Nephron progenitor cell (in vitro differentiated cells): ENCODE measurements at places on chromosomes 7 and 10.

DNA sequence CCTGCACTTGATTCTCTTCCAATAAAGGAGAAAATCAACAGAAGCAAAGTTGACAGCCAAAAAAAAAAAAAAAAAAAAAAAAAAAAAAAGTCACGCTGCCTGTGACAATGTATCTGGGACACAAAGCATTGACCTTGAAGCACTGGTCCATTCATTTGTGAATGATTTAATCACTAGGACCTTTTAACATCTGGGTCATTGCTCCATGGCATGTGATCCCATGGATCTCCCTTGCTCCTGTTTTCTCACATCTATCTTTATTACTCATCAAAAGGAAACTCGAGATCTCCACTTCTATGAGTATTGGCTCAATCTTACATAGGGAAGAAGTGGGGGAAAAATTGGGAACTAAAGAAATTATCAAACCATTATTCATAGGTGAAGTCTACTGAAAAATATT lies 89.6 kb upstream of the SMIM30 start:
- H3K27me3 ChIP-seq: no peaks in the 10 kb centered on the region
- no peaks in the 10 kb centered on the region for H3K36me3 ChIP-seq
- no peak for DNase-seq
- H3K4me3 ChIP-seq: no peak overlapping the region
- H3K27ac ChIP-seq: no peak overlapping the region

- H3K4me3 ChIP-seq: no peak overlapping the region
- H3K36me3 ChIP-seq: no peaks in the 10 kb centered on the region
- H3K27ac ChIP-seq: no peak overlapping the region
- peaks cover 36% of the 10 kb centered on the region for H3K27me3 ChIP-seq
- no peak for DNase-seq
Observed at GRCh38 chr7:150848561-150849115, 3.7 kb upstream of the AOC1 start.

DNA sequence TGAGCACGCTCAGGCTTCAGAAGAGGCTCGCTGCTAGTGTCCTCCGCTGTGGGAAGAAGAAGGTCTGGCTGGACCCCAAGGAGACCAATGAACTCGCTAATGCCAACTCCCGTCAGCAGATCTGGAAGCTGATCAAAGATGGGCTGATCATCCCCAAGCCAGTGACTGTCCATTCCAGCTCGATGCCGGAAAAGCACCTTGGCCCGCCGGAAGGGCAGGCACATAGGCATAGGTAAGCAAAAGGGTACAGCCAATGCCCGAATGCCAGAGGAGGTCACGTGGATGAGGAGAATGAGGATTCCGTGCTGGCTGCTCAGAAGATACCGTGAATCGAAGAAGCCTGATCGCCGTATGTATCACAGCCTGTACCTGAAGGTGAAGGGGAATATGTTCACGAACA lies 5.7 kb upstream of the PPP2R2D start:
- H3K4me1 ChIP-seq: peaks cover 23% of the 10 kb centered on the region
- no peak overlapping the region for H3K4me3 ChIP-seq
- H3K27ac ChIP-seq: no peak overlapping the region

GRCh38 chr7:55565681-55566080 lies 6.6 kb downstream of the VOPP1 start:
- peaks cover 3% of the 10 kb centered on the region for H3K27me3 ChIP-seq
- peaks cover 31% of the 10 kb centered on the region for H3K36me3 ChIP-seq
- H3K27ac ChIP-seq: no peak overlapping the region
- H3K4me1 ChIP-seq: peaks cover 32% of the 10 kb centered on the region
- no peak overlapping the region for H3K4me3 ChIP-seq
- no peak for DNase-seq

GRCh38 chr10:62171791-62172190 lies 96.9 kb downstream of the RTKN2 start:
- no peak overlapping the region for H3K4me3 ChIP-seq
- H3K27ac ChIP-seq: no peak overlapping the region
- H3K4me1 ChIP-seq: peaks cover 5% of the 10 kb centered on the region
- peaks cover 16% of the 10 kb centered on the region for H3K36me3 ChIP-seq

GRCh38 chr10:14659626-14660196 lies 115.0 kb downstream of the FAM107B start:
- no peaks in the 10 kb centered on the region for H3K36me3 ChIP-seq
- DNase-seq: no peak
- H3K27ac ChIP-seq: no peak overlapping the region
- no peaks in the 10 kb centered on the region for H3K27me3 ChIP-seq

DNA sequence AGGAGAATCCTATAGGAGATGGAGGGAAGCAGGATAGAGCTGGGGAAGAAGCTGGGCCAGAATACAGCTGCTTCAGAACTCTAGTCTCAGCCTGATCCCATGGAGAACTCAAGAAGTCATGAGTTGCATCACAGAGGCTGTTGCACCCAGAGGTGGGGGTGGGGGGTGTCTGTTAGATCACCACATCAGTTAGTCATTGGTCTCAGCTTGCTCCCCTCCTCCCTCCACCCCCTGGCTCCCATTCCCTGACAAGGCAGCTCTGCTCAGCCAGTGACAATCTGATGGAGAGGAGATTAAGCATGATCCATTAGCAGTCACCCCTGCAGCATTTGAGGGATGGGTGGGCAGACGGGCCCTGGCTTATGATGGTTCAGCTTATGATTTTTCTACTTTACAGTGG lies 58.4 kb upstream of the FGL2 start:
- DNase-seq: no peak
- H3K4me1 ChIP-seq: no peaks in the 10 kb centered on the region
- no peak overlapping the region for H3K27ac ChIP-seq

- no peak overlapping the region for H3K27ac ChIP-seq
- no peak overlapping the region for H3K4me3 ChIP-seq
- H3K4me1 ChIP-seq: peaks cover 70% of the 10 kb centered on the region
- DNase-seq: no peak
- no peaks in the 10 kb centered on the region for H3K27me3 ChIP-seq
Observed at GRCh38 chr7:4136036-4136435, 546.1 kb upstream of the FOXK1 start.

DNA sequence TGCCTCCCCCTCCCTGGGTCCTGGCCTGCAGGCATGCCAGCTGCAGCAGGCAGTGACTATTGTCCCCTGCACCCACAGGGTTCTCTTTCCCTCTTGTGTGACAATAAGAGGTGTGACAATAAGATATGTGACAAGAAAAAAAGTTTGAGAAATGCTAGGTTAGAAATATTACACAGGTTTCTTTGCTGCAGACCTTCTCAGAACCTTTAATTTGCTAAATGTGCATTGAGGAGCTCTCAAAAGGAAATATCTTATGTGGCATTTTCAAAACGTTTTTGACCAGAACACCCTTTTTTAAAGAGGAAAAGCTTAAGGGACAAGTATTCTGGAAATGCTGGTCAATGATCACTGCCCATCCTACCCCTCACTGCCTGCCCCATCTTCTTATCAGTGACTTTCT lies 117.5 kb downstream of the COL13A1 start:
- DNase-seq: no peak
- H3K36me3 ChIP-seq: peaks cover 6% of the 10 kb centered on the region
- peaks cover 8% of the 10 kb centered on the region for H3K4me1 ChIP-seq
- H3K27me3 ChIP-seq: peaks cover 51% of the 10 kb centered on the region
- H3K27ac ChIP-seq: no peak overlapping the region

DNA sequence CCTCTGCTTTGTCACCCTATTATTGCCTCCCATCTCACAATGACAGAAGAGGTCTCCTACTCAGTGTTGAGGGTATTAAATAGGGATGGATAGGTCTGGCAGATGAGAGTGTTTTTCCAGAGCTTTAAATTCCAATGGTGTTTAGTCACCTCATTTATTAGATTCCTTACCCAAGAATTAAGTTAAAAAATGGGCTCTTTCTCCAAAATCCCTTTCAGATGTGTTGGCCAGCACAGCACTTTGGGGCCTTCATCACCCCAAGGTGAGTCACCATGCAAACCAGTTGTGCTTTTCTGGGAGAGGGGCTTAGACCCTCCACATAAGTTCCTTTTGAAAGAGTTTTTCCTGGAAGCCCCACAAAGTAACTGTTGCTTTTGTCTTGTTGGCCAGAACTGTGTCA lies 78.4 kb downstream of the CYP26A1 start:
- H3K27ac ChIP-seq: no peak overlapping the region
- peaks cover 12% of the 10 kb centered on the region for H3K36me3 ChIP-seq
- no peak for DNase-seq
- H3K4me1 ChIP-seq: peaks cover 23% of the 10 kb centered on the region

- H3K4me1 ChIP-seq: peaks cover 41% of the 10 kb centered on the region
- H3K4me3 ChIP-seq: no peak overlapping the region
- H3K36me3 ChIP-seq: no peaks in the 10 kb centered on the region
- H3K27ac ChIP-seq: peak overlapping the region; percentile 15
Observed at GRCh38 chr7:159068893-159069448, 75.7 kb downstream of the VIPR2 start.

DNA sequence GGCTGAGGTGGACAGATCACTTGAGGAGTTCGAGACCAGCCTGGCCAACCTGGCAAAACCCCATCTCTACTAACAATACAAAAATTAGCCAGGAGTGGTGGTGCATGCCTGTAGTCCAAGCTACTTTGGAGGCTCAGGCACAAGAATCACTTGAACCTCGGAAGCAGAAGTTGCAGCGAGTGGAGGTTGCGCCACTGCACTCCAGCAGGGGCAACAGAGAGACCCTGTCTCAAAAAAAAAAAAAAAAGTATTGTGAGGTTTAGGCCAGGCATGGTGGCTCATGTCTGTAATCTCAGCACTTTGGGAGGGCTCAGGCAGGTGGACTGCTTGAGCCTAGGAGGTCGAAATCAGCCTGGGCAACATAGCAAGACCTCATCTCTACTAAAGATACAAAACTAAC lies 16.0 kb downstream of the TET1 start:
- DNase-seq: peak; percentile 15
- no peaks in the 10 kb centered on the region for H3K27me3 ChIP-seq
- H3K4me1 ChIP-seq: peaks cover 4% of the 10 kb centered on the region
- H3K36me3 ChIP-seq: peaks cover 56% of the 10 kb centered on the region
- H3K4me3 ChIP-seq: no peak overlapping the region

- H3K4me3 ChIP-seq: no peak overlapping the region
- H3K36me3 ChIP-seq: peaks cover 86% of the 10 kb centered on the region
Observed at GRCh38 chr10:13648425-13648824, 61.7 kb downstream of the PRPF18 start.

DNA sequence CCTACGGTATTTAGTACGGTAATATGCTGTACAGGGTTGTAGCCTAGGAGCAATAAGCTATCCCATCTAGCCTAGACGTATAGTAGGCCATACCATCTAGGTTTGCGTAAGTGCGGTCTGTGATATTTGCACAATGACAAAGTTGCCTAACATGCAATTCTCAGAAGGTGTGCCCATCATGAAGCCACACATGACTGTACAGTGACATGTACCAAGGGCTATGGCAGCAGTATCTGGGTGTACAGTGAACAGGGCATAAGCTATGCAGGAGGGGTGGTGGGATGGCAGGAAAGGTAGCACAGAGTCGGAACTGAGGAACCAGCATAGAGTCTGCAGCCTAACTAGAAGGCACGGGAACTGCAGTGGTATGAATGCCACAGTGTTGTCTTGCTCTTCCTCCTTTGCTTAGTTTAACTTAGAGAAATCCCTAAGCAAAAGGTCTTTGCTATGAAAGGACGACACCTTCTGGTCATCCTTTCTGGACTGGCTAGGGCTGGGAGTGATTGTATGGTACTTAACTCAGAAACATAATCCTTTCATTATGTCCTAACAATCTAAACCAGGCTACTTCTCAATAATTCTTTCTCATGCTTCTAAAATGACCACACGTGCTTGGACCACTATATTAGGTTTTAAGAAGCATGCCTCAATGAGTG lies 93.5 kb downstream of the DYNC1I1 start:
- H3K27ac ChIP-seq: peak overlapping the region; percentile 68
- H3K4me1 ChIP-seq: peaks cover 14% of the 10 kb centered on the region
- no peak for DNase-seq
- H3K27me3 ChIP-seq: peaks cover 4% of the 10 kb centered on the region

DNA sequence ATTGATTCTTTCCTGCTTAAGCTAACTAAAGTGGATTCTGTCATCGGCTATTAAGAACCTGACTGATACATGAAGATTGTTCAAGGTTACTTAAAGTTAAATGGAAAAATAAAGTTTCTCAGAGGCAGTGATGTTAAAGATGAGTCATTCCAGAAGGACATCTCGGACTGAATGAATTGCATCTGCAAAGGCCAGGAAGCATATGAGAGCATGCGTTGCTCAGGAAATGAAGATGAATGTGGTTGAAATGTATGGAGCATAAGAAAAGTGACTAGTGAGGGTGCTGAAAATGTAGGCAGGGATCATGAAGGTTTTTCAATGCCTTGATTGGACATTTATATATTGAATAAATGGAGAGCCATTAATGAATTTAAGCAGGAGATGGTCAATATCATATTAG lies 133.9 kb upstream of the GHITM start:
- peaks cover 10% of the 10 kb centered on the region for H3K27me3 ChIP-seq
- H3K36me3 ChIP-seq: no peaks in the 10 kb centered on the region
- no peak overlapping the region for H3K4me3 ChIP-seq
- no peak for DNase-seq
- no peaks in the 10 kb centered on the region for H3K4me1 ChIP-seq

DNA sequence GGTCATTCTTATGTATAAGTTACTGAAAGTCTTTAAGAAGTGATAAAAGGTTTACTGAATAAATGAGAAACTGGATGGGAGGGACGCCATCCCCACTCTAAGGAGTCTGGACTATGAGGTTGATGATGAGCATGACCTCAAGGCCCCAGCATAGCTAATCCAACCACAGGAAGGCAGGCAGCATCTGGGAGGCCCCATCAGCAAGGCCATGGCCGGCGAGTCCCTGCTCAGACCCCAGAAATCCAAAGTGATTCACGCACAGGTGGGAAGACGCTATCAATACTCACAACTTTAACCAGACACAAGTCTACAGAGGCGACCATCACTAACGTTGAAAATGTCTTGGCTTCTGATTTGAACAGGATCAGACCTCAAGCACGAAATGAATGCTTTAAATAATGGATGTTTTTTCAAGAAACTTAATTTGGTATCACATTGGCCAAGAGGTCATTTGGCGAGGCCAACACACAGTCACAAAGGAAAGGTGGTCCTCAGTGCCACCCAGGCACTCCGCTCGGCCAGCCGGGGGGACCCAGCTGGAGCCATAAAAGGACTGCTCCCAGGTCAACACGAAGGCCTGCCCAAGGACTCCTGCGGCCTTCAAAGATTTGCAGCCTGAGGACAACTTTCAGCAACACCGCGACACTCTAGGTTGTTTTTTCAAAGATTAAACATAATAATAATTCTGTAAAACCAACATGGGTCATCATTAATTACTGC lies 228.5 kb downstream of the PTPRN2 start:
- DNase-seq: no peak
- peaks cover 28% of the 10 kb centered on the region for H3K27me3 ChIP-seq
- no peak overlapping the region for H3K4me3 ChIP-seq
- no peak overlapping the region for H3K27ac ChIP-seq
- H3K36me3 ChIP-seq: peaks cover 4% of the 10 kb centered on the region

- no peaks in the 10 kb centered on the region for H3K4me1 ChIP-seq
- no peaks in the 10 kb centered on the region for H3K27me3 ChIP-seq
- no peak overlapping the region for H3K27ac ChIP-seq
- no peak for DNase-seq
- no peak overlapping the region for H3K4me3 ChIP-seq
Observed at GRCh38 chr10:83816942-83817341, 322.4 kb upstream of the GHITM start.

GRCh38 chr7:158365267-158365666 lies 222.4 kb downstream of the PTPRN2 start:
- H3K36me3 ChIP-seq: no peaks in the 10 kb centered on the region
- H3K4me1 ChIP-seq: no peaks in the 10 kb centered on the region

GRCh38 chr7:151207804-151208203 lies 2.5 kb downstream of the H2BK1 start:
- H3K27me3 ChIP-seq: peaks cover 41% of the 10 kb centered on the region
- H3K36me3 ChIP-seq: peaks cover 10% of the 10 kb centered on the region
- H3K27ac ChIP-seq: no peak overlapping the region
- no peak for DNase-seq
- no peak overlapping the region for H3K4me3 ChIP-seq
- H3K4me1 ChIP-seq: peaks cover 14% of the 10 kb centered on the region
